ENCODE measurements at places on chromosomes 12 and 14.

DNA sequence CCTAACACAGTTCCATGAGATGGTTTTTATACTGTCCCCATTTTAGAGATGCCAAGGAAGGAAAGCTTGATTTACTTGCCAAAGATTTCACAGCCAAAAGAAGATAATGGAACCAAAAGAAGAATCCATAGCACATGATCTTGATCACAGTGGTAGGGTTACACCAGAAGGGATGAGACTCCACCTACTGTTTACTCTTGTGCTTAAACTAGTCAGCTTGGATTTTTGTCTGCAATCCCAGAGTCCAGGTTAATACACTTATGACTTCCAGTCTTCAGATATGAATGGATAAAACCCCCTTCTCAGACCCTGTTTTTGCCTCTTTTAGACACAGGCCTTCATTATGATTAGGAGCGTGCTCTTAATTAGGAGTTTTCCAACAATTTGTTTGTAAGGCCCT is 454.2 kb downstream of the AEBP2 start:
- DNase-seq = no peak

GRCh38 chr14:77761205-77761931 is 412 bp upstream of the SNW1 start:
- DNase-seq = no peak

DNA sequence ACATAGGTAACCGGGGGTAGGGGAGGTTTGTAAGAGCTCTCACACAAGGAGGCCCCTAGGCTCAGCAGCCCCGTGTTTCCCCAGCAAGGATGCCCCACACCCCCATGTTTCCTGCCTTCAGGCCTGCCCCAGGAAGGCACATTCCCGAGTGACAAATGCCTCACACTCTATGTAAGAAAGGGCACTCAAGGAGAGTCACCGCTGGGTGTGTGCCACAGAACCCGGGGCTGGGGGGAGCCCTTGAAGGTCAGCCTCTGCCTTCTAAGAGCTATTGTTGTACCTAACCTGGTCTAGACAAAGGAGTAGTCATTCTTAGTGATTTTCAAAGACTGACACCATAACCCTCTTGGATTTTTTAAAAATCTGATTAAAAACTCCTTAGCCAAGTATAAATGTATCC is 333.6 kb downstream of the DPF3 start:
- DNase-seq = no peak

- DNase-seq = no peak
Observed at GRCh38 chr12:38919191-38919590, 13.8 kb upstream of the CPNE8 start.

DNA sequence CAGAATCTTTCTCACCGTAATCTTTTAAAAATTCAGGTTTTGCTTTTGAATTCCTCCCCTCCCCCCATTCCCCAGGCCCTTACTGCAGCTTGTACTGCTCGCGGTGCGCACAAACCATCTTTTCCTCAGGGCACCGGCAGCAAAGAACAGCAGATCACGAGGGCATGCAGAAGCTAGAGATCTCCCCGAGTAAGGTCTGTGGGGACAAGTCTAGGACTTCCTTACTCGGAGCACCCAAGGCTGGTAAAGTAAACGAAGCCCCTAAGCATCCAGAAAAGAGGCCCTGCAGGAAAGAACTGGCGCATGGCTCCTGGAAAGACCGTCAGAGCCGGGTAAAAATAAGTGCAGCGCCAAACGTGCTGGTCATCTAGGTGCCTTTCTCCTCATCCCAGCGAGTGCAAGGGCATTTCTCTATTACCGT is 727 bp downstream of the LDHB start:
- DNase-seq = peak; percentile 64

GRCh38 chr12:17278946-17279345 is 673.0 kb upstream of the LMO3 start:
- DNase-seq = no peak

- no peak for DNase-seq
Observed at GRCh38 chr14:39318574-39318973, 84.9 kb downstream of the MIA2 start.

DNA sequence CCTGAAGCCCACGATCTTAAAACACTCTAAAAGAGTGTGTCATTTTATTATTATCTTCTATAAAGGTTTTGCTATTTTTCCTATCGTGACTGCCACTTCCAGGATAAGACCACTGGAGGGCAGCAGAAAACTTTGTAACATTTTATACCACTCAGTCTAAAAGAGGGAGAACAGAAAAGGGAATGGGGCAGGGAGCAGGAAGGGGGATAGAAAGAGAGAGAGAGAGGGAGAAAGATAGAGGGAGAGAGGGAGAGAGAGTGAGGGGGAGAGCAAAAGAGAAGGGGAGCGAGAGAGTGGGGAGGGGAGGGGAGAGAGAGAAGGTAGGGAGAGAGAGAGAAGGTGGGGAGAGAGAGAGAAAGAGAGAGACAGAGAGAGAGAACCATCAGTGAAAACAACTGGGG is 2.0 kb upstream of the ART4 start:
- peak; percentile 44 for DNase-seq

DNA sequence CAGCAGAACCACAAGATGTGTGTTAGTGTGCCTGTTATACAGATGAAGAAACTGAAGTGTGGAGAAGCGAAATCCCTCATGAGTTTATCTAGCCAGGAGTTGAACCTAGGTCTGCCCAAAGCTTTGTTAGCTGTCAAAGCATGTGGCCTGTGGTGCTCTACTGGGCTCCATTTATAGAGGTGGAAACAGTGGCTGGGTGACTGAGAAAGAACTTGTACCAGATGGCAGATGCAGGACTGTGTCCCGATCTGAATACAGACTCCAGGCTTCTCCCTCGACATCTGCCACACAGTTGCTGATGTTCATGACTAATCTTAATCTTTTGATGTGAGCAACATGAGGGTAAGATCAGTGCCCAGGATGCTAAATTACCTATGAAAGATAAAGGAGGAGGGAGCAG is 89.1 kb downstream of the C12orf75 start:
- no peak for DNase-seq

DNA sequence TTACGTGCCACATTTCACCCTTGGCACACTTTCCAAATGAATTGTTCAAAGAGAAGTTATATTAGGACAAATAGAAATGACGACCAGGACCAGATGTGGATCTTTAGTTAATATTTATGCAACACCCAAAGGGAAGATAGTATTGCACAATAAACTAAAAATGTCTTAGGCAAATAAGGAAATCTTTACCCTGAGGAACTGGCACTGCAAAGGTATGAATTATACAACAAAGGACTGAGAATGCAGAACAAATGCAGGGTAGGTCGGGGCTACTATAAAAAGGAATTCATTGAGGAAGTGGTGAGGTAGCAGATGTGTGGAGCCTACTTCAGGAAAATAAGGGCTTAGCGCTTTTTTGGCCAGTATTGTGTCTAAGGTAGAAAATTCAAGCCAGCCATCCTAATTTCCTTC is 3.9 kb upstream of the TMTC2 start:
- no peak for DNase-seq

DNA sequence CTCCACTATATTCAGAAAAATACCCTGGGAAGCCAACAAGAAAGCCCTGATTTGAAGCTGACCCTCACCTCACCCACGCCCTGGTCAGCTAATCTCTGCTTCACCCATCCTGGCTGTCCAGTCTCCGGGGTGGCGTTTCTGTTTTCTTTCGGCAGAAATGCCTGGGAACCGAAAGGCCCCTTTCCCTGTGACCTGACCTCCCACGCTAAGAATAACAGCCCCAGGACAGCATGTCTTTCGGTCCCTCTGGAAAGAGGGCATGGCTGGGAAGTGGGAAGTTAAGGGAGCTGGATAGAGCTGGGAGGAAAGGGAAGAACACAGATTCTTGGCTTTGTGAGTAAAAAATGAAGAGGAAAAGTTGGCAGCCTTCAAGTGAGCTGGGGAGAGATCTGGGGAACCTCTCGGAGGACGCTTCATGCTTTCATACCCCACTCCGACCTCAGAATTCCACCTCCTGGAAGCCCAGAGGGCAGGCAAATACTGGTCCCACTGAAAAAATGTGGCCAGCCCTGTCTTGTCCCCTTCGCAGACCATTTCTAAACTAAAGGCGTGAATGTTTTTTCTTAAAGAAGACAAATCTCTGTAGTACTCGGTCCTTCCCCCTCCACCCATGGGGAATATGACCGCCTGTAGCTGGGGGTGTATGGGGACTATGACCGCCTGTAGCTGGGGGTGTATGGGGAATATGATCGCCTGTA is 163.0 kb upstream of the FKBP4 start:
- DNase-seq = no peak

DNA sequence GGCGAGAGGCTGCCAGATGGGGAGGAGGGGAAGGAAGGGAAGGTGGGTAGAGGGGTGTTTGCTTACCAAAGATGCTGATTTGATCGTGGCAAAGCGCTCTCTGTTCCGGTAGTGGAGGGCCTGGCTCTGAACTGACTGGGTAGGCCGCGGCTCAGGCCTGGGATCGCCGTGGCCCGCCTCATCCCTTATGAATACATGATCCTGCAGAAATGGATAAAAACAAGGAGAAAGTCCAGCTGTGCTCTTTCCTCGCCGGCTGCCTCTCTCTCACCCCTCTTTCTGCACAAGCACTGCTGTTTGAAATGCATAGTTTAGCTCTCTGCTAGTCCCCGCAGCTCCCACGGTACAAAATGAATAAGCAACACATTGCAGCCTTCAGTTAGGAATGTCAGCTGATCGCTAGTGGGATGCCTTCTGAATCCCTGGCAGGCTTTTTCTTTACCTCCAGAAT is 53.8 kb downstream of the PEBP1 start:
- DNase-seq = no peak

DNA sequence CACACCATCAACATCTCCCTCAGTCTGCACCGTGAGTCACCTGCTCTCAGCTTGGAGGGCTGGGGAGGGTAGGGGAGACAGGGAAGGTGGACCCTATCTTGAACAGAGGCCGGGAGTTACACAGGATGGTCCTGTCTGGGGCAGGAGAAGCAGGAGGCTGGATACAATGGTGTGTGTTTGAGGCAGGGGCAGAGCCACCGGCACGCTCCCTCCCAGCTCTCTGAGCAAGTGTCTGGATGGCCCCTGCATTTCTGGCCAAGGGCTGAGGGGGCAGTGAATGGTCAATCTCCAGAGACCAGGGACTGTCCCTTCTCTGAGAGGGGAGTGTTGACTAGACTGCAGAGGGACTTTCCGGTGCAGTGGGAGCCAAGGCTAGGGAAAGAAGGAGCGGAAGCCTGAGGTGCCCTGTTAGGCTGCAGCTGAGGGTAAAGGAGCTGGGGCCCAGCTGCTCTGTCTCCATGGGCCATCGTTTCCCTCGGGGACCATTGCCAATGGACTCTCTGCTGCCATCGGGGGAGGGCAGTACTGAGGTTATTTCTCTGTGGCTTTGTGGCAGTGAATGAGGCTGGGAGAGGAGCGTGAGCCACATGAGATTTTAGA is 1.9 kb downstream of the LRP1-AS start:
- no peak for DNase-seq

GRCh38 chr14:63212776-63213500 is 8.7 kb downstream of the RHOJ start:
- no peak for DNase-seq

DNA sequence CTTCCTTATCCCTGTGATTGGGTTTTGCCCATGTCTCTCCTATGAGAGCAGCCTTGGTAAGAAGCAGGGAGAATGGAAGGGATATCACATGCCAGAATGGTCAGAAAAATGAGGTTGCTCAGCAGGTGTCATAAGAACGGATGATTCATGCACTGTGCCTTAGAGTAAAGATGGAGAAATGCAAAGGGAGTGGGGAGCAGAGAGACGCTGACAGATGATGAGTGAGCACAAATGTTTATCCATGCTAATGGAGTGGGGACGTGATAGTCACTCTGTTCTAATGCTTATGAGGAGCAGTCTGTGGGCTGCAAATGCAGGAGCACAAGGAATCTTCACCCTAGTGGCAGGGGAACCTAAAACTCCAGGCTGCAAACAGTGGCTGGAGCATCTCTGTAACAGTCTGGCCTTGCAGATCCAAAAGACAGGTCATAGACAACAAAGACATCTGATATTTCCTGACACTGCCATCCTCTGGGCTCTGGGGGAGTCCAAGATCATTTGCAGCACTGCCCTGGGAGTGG is 243.2 kb downstream of the CACNA1C start:
- no peak for DNase-seq

- DNase-seq = no peak
Observed at GRCh38 chr12:41983394-41983793, 161.3 kb downstream of the GXYLT1 start.

GRCh38 chr14:87990682-87991081 is 2.3 kb downstream of the GALC start:
- no peak for DNase-seq

GRCh38 chr12:6684609-6685008 is 4.6 kb downstream of the ZNF384 start:
- peak; percentile 60 for DNase-seq

DNA sequence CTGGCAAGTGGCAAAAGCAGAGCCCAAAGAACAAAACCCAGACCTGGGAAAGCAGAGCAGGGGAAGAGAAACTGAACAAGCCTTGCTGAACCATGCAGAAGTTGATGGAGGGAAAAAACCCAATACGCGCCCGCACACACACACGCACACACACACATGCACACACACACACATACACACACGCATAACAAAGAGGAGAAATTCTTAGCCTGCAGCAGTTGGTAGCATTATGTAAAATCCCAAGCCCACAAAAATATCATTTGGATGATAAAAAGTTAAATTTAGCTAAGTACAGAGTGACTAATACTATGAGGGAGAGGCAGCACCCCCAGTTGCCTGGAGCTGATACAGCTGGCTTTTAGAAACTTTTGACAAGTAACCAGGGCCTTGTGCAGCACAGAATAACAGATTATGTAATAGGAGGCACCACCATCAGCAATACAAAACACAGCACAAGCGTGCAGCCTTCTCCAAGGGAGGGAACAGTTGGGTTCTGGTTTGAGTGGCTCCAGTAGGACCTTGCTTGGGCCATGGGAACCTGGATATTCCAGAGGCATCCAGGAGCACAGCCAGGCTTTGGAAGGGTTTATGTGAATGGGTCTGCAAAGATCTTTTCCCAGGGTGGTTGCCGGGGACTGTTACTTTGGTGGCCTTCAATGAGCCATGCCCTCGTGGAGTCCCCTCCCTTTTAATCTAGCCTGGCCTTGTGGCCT is 35.3 kb downstream of the PITPNM2 start:
- DNase-seq = peak; percentile 16

- DNase-seq = no peak
Observed at GRCh38 chr12:65069336-65069735, 51.8 kb downstream of the WIF1 start.

DNA sequence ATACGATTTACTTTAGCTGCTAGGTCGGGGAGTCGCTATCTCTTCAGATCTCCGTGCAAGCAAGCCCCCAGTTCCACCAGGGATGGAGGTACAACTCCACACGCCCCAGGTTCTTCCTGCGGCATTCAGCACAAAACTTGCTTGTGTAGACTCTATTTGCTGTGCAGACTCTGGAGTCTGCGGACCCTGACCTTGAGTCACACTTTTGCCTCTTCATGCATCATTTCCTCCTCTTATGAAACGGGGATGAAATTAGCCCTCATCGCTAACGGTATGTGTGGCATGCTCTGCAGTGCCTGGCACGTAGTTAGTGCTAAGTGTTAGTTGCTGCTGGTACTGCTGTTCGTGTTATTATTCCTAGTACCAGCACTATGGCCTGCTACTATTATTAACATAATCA is 84.4 kb downstream of the TMEM132D start:
- no peak for DNase-seq
